ENCODE measurements at places on chromosomes 2 and 18.

DNA sequence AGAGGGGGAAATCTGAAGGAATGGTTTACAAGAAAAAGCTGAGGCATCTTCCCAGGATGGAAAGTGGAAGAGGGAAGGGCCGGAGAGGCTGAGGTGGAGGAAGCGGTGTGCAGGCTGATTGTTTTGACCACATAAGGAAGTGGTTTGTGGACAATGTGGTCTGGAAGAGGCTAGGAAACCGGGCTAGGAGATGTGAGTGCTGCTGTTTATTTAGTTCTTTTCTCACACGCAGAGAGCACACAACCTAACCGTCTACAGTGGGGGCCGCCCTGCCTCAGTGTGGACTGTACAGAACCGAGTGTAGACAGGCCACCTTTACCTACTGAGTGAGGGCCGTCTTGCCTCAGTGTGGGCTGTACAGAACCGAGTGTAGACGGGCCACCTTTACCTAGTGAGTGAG, 251.7 kb upstream of the PXDN start:
- DNase-seq: peak; percentile 37

- DNase-seq: no peak
These were observed 87.4 kb downstream of the RNF144A start for GRCh38 chr2:7004636-7005035.

DNA sequence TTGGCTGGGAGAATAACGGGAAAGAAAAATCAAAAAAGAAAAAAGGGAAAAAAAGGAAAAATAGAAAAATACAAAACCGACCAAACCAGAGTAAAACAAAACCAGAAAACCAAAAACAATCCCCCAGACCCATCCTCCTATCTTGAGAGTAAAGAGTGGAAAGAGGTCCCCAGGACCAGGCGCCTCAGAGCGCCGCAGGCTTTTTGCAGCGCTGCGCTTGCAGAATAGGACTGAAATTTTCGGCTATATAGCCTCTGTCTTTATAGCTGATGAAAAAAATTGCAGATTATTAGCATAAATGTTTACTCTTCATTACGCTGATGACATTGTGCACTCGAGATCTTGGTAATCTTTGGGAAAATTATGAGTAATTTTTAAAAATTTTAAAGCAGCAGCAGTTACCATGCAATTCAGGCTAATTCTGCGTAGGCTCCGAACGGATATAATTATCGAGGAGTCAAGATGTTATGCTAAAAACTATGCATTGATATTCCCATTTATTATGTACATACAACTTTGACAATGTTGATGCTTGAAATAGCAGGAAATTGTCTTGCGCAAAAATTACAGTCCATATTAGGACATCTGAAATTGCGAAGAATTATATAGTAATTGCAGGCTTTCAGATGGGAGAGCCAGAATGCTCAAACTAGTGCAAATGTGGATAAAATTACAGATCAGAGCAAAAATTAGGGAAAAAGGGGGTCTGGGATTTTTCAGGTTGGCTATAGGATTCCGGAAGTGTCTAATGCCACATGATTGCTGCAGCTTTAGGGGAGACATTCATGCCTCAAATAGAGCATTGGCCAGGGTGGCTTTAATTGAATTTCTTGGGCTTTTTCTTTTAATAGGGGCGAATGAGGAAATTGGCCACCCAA, 8.3 kb downstream of the DLX1 start:
- no peak for DNase-seq

- no peak for DNase-seq
These were observed 19.9 kb upstream of the ELAC1 start for GRCh38 chr18:50947899-50948298.

DNA sequence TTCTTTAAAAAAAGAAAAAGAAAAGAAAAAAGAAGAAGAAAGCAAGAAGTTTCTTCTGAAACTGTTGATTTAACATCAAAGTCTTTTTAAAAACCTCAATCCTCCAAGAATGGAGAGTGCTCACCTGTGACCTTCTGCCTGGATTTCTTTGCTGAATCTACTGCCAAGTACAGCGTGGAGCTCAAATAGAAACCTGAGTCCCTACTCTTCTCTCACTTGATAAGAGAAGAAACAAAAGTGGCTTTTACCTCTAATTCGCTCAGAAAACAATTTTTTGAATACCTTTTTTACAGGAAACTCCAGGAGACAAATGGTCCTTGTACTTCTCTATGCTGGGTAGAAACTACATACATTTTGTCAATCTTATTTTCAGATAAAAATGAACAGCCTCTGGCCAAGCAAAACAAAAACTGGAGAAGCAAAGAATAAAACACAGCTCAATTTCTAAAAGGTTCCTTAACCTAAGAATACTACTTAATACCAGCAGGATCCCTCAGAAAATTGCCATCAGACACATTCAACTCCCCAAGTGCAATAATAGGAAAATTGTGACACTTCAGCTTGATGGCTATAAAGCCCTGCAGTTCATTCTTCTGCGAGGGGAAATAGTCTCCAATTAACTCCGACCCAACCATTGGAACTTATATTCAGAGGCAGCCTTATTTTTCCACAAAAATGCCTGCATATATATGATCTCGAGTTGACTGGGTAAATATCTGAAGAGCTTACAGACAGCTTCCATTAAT, 85.8 kb downstream of the GRB14 start:
- DNase-seq: no peak

DNA sequence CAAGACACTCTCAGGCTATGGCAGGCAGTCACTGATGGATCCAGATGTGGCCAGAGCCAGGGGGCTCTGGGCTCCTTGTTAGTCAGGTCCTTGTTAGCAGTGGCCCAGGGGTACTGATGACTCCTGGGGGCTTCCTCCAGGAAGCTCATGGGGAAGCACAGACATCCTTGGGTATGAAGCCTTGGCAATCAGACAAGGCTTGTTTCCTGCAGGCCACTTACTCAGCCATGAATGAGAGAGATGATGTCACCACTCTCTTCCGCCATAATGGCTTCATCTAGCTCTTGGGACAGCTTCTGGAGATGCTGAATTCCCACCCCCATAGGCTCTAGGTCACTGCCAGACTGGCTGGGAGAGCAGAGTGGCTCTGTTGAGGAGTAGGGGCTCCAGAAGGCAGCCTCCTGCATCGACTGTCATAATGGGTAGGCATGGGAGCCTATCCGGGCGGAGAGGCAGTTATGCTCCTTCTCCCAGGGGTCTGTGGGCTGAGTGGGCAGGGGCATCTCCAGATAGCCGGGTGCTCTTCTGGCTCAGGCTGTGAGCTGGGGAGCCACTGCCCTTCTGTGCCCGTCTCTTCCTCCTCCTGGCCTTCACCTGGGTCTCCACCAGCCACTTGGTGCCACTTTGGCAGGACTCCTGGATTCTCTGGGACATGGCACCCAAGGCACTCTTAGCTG, 40.2 kb upstream of the BMPR2 start:
- no peak for DNase-seq

GRCh38 chr2:225998653-225999052, 599.1 kb downstream of the NYAP2 start:
- DNase-seq: no peak

GRCh38 chr18:70037431-70038061, 89.9 kb upstream of the CD226 start:
- no peak for DNase-seq

DNA sequence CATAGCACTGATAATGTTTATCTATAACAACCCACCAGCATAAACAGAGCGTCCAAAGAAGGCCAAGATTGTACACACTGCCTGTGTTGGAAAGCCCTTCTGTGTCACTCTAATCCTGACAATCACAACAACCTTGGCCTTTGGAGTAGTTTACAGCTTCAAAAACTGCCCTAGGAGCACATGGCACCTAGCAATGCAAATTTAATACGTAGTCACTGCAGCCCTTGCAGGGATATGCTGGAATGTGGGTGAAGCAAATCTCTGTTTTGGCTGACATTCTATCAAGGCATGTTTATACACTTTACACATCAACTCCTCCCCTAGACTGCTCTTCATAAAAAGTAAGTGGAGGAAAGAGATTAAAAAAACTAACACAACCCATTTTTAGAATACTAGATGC, 66.8 kb downstream of the GRB14 start:
- DNase-seq: no peak

DNA sequence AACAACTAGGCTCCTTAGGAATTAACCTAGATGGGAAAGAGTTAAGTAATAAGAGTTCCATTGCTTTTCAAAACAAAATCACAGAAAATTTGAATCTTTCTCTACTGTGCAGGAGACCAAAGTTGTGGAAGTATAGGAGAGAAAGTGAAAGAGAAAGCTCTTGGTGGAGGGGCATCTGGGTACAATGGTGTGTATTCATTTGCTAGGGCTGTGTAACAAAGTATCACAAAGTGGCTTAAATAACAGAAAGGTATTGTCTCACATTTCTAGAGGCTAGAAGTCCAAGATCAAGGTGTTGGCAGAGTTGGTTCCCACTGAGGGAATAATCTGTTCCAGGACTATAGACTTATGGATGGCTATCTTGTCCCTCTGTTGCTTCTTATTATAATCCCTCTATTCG, 50.5 kb upstream of the GORASP2 start:
- no peak for DNase-seq

GRCh38 chr2:11102956-11103860, 52.1 kb upstream of the SLC66A3 start:
- no peak for DNase-seq

DNA sequence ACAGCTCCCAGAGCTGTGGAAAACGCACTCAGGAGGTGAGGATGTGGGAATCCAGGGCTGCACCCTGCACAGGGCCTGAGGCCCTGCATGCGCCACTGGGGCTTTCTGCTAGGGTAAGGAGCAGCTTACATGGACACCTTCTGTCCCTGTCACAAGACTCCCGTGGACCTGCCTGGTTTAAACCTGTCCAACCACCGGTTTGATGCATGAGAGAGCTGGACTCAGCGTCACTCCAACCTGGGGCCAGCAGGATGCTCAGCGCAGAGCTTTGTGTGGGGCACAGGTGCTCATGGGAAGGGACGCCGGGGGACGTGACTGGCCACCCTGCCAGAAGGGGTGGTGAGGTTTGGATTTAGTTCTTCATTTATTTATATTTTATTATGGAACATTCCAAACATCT, 24.2 kb downstream of the SNORC start:
- DNase-seq: no peak

- DNase-seq: no peak
These were observed 580.6 kb upstream of the CDH2 start for GRCh38 chr18:28757466-28758008.

DNA sequence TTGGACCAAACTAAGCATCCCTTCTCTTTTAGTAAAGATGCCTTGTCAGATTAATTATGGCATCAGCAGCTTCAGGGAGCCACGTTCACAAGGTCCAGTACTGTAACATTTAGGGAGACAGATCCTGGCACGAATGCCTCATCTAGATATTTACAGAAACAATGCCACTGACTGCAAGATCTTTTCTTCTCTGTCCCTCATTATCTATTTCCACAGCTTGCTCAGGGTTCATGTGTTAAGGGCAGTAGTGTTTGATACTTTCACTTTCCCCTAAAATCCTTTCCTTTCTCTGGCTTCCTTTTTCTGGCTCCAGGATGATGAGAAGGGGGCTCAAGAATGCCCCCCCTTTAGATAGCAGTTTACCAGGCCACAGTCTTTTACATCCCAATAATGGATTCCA, 393.9 kb downstream of the BCL11A start:
- DNase-seq: no peak

GRCh38 chr18:74929110-74929509, 279.8 kb downstream of the PTGR3 start:
- DNase-seq: no peak

- DNase-seq: no peak
These were observed 1157.5 kb upstream of the ZEB2 start for GRCh38 chr2:145677371-145677770.

DNA sequence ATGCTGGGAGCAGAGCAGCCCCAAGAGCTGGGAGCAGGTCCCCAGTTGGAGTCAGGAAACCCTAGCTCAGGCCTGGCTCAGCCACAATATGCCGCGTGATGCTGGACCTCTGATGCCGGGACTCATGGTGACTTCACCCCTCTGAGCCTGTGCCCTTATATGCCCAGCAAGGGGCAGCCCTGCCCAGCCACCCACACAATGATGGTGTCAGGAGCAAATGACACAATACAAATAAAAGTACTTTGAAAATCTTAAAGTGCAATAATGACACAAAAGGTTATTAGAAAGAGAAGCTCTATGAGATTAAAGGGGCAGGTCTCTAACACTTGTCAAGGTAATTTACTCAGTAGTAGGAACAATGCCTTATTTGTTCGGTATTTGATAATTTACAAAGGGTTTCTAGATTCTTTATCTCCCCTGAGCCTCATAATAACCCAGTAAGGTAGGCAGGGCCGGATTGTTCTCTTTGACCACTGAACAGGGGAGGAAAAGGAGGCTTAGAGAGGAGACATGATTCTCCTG, 18.3 kb upstream of the KIF3C start:
- DNase-seq: no peak

DNA sequence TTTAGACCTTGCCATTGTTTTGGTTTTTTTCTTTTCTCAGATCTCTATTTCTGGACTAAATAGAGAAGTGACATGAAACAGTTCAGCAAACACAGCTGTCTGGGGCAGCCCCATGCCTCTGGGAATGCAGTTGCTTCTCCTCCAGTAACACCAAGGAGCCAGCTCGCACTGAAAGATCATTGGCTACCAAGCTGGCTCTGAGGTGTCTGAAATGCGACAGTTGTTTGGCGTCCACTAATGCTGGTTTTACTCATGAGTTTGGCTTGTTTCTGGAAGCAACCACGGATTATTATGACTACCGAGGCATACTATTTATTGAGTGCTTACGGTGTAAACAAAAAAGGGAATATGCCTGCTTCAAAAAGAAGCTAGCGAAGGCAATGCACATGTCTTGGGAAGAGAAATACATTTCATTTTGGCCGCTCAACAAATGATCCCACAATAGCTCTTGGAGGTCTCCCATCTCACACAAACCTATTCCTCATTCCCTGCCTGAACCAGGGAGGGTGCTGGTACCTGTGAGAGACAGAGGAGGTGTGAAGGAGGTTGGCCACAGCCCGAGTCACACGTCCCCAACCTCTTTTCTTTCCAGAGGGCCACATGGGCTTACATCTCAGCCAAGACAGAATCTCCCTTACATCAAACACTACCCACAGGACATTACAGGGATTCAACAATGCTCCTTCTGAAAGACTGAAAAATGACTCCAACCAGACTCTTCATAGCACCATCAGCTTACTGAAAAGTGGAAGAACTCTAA, 37.5 kb upstream of the NEB start:
- no peak for DNase-seq

- no peak for DNase-seq
These were observed 202.1 kb downstream of the RNF144A start for GRCh38 chr2:7119132-7119835.

GRCh38 chr2:173602153-173602795, 247.6 kb downstream of the CDCA7 start:
- peak; percentile 13 for DNase-seq

- no peak for DNase-seq
These were observed 646.1 kb upstream of the ACVR2A start for GRCh38 chr2:147198651-147199171.

Measured in stimulated activated naive CD8-positive, alpha-beta T cell treated with anti-CD3 and anti-CD28 coated beads, Interleukin-15, amount 100 ng/mL, for 72 hours (primary cell).